ENCODE measurements at places on chromosomes 7 and 10.

DNA sequence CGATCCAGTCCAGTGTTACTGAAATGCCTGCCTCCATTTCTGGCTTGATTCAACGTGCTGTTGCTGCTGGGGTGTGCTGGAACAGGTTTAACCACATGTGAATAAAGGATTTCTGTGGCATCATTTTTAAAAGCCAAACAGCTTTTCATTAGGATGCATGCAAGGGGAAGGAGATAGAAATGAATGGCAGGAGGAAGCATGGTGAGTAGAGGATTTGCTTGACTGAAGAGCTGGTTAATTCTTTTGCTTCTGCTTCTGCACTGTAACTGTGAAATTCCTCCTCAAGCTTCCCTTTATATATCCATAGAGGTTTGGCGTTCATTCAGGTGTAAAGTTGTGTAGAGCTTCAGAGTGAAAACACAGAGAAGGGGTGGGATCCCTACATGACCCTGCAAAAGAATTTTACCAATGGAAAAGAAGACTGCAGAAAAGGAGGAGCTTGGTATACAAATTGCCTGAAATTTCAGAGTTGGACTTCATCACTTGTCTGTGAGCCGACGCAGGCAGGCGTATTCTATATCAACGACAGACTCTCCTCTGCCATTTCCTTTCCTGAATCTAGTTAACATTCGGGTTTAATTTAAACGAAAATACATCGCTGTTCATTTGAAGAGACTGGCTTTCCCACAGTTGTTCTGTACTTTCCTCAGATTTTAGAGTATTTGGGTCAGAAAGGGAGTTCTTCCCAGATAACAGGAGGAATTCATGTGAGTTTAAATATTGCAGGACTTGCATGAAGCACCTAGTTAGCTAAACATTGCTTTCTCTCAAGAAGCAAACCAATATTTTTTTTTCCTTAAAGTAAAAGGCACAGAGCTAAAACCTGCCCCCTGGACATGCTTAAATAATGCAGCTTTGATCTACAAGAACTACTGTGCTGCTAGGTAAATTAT lies at the start of gene SOSTDC1:
Gene SOSTDC1 (minus strand): TSS at position 270 of the 893 bp plus-strand sequence. CDS start 70 bp downstream, at position 200.
- DNase-seq = no peak

GRCh38 chr10:31037749-31038148 lies 6.1 kb upstream of the ZNF438 start:
- DNase-seq = no peak

DNA sequence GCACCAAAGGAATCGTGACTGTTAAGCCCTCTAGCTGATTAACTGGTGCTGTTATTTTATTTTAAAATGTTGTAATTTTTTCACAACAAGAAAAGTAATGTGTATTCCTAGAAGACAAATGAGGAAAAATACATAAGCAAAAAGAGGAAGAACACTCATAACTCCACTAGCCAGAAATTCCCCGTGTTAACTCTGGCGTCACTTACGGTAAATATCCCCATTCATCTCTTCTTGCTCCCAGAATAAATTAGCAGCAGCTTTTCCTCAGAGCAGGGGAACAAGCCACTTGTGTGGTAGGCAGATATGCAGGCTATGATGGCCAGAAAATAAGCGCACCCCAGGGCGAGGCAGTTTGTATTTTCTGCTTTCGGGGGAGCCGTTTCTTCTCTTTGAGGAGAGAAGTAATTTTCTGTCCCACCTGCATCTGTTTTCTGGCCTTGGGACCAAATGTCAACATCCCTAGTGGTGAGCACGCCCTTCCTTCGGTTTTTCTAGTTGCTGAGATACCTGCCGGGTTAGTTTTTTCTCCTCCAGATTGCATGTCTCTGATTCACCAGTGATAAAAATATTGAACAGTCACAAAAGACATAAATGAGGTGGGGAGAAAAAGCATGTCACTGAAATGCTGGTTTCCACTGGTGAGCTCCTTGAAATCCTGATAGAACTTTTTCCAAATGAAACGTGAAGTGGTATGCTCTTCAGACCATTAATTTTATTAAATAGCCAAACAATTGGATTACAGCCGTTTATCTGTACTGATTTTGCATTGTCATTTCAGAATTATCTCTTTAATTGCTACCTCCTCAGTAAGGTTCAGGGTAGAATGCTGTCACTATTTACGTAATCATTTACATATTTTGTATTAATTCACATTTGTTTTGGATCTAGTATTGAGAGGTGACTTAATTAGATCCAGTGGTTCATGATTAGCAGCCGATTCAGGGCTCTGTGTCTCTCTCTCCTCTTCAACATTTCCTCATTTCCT lies 268.1 kb downstream of the CAMK1D start:
- DNase-seq = no peak

GRCh38 chr7:2358968-2359527 lies 4.4 kb downstream of the EIF3B start:
- DNase-seq = no peak

DNA sequence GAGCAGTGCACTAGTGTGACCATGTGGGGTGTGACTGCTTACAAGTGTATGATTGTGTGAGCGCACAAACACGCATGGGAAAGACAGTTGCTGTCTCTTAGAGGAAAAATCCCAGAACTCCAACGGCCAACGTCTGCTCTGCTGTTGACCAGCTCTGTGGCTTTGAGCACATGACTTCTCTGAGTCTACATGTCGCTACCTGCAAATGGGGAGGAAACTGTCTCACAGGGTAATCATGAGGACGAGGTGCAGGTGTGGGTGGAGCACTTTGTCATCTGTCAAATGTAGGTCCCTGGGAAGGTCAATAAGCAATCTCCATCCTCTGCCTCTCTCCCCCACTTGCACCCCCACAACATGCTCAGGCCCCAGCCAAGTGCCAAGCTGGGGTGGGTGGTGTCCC lies 31.2 kb upstream of the TLX1 start:
- no peak for DNase-seq

GRCh38 chr10:37434091-37434490 lies 308.7 kb downstream of the ANKRD30A start:
- no peak for DNase-seq

DNA sequence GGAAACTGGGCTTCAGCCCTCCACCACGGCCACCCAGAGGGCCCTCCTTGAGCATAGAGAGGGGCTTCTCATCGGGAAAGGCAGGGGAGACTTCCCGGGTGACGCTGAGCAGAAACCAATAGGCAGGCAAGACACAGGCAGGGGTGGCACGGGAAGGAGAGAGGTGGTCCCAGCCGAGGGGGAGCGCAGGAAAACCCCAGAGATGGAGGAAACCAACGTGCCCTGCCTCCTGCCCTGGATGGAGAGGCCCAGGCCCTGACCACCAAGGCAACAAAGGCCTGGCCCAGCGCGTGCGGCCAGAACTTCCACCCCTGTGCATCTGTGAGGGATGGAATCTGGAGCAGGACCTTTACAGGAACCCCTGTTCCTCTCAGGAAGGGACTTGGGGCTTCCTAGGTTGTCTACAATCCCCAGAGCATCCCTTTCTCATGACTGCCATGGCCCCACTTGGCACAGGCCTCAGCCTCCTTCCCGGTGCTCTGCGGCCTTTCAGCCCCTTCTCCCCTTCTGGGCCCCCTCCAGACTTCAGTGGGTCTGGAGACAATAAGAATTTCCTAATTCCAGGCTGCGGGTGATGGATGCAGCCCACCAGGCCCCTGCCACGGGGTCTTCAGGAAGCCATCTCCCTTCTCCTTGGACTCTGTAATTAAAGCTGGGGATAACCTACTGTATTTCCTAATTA lies 137.0 kb upstream of the RET start:
- no peak for DNase-seq

- DNase-seq = peak; percentile 52
Observed at GRCh38 chr10:132443605-132443982, 46.6 kb downstream of the PWWP2B start.

GRCh38 chr10:76398043-76398710 lies 966.8 kb downstream of the LRMDA start:
- DNase-seq = no peak

DNA sequence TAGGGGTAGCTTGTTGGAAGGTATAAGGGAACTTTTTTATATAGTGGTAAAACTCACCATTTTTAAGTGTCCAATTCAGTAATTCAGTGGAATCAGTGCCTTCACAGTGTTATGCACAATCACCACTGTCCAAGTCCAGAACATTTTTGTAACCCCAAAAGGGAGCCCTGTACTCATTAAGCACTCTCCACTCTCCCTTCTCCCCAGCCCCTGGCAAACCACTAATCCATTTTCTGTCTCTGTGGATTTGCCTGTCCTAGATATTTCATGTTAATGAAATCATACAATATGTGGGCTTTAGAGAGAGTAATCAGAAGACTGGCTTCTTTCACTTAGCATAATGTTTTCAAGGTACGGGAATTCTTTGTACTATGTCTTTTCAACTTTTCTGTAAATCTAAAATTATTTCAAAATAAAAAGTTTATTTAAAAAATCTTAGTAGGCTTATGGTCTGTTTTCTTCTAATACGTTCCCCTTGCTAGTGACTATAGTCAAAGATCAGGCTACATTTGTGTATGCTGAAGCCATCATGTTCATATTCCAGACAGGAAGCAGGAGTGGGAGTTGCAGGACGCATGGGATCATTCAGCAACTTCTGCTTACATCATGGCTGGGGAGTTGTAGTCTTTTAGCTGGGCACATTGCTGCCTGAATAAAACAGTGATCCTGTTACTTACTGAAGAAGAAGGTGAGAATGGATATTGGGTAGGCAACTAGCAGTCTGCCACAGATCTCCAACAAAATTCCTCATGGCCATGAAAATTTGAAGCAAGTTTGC lies 35.4 kb upstream of the TAX1BP1 start:
- no peak for DNase-seq

GRCh38 chr10:108849688-108850087 lies 1073.6 kb downstream of the XPNPEP1 start:
- no peak for DNase-seq

DNA sequence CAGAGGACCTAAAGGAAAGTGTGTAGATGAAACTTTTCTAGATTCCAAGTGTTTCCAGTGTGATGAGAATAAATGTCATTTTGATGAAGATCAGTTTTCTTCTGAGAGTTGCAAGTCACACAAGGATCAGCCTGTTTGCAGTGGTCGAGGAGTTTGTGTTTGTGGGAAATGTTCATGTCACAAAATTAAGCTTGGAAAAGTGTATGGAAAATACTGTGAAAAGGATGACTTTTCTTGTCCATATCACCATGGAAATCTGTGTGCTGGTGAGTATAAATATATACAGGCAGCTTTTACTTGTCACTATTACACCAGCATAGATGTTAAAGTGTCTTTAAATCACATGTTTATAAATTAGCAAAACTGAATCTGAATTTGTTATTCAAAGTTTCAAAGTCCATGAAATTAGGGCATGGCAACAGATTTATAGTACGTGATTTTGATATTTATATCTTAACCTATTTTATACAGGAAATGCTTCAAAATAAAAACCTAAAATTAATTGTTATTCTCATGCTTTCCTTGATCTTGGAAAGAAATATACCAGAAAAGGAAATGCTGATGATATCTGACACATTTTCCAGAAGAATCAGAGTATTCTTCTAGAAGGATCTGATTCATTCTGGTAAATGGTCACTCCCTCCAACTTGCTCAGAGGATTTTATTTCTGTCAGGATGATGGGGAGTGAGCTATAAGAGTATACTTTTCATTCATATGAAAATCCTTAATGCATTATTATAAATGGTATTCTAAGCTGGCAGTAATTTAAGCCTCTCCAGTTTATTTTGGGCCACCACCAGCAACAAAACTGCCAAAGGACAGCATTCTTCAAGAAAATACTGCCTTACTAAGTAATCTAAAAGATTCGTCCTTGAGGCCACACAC lies 71.4 kb downstream of the ITGB8 start:
- DNase-seq = no peak

DNA sequence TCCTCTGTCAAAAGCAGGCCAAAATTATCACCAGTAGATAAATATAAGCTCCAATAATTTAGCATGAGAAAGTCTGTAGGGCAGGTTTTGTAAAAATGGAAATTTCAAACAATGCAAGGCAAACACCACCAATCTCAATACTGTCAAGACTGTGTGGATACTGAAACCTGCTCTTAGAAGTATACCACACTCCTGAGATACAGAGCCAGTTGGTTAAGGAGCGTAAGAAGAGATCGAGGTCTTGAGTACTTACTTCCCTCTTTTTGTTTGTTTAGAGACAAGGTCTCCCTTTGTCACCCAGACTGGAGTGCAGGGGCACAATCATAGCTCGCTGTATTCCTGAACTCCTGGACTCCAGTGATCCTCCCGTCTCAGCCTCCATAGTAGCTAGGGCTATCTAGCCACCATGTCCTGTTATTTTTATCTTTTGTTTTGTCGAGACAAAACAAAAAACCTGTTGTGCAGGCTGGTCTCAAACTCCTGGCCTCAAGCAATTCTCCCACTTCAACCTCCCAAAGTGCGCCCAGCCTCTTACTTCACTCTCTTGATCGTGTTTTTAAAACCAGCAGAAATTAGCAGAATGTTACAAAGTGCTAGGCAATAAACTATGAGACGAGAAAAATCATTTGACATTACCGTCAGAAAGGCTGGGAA lies 205.7 kb downstream of the PARD3 start:
- DNase-seq = no peak

GRCh38 chr7:24965831-24966708 lies 13.9 kb downstream of the OSBPL3 start:
- no peak for DNase-seq

- DNase-seq = no peak
Observed at GRCh38 chr10:52172581-52172980, 141.5 kb upstream of the DKK1 start.

- no peak for DNase-seq
Observed at GRCh38 chr10:133441780-133442179, 12.0 kb upstream of the SCART1 start.

GRCh38 chr7:28096713-28097112 lies 83.9 kb downstream of the JAZF1 start:
- DNase-seq = no peak

DNA sequence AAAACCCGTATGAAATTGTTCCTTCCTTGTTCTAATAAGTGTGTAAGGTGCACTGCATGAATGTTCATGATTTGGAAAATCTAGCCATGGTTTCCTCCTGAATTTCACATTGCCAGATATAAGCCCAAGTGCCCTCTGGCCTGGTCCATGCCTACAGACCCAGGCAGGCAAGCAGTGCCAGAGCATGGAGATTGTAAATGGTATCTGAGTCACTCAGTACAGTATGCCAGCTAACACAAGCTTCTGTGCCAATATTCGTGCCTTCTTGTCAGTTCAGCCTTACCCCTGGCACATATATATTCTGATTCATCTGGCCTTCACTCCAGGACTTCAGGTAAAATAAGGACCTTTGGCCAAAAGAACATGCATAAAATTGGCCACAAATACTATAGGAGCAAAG lies 38.4 kb upstream of the PDE1C start:
- no peak for DNase-seq

DNA sequence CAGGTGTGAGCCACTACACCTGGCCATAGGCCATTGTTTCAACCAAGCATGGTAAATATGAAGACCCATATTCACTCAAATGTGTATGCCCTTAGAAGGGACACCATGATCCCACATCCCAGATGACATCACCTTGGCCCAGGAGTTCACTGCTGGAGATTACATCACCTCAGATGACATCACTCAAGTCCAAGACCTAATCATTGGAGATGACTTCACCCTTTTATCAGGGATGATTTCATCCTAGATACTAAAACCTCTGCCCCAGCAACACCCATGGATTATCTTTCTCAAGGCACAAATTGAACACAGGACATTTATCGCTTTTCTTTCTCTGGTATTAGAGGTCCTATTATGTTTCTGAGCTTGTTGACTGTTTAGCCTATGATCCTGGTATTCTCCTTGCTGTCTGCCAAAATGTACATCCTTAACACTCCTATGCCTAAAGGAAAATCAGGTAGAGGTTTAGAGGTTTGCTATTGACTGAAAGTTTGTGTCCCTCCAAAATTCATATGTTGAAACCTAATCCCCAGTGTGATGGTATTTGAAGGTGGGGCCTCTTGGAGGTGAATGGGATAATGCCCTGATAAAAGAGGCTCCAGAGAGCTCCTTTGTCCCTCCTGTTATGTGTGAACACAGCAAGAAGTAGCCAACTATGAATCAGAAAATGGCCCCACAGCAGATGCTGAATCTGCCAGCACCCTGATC lies 9.8 kb upstream of the CYP2C18 start:
- no peak for DNase-seq
